ENCODE measurements at places on chromosomes 16 and 17.

DNA sequence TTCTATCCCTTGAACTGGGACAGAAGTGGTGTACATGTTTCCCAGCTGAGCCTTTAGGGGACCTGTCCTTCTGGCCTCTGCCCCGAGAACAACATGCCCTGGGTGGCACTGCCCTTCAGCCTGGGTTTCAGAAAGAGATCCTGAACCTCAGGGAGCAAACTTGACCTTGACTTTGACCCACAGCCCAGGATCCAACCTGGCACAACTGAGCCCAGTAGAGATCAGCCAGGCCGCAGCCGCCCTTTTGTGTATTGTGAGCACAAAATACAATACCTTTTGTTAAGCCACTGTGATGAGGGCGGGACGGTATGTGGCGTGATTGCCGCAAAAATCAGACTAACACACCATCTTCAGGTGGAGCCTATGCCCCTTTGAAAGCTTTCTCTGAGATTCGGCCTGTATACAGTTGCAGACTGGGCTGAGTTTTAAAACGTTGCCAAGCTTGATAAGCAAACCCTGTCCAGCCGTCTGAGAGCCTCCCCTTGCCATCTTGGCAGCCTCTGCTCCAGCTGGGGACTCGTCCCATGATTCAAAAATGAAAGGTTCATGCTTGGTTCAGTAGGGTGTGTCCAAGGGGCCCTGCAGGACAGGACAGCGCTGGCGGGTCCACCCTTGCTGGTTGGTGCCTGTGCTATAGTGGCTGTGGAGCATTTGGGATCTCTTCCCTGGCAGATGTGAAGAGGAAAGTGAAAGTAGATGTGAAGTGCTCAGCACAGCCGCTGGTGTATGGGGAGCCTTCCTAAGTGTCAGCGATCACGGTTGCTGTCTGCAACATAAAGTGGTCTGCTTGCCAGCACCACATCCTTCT lies 40.3 kb downstream of the FOXL1 start:
- peak; percentile 5 for DNase-seq

GRCh38 chr16:998211-998610 lies 16.6 kb downstream of the SOX8 start:
- DNase-seq = no peak

DNA sequence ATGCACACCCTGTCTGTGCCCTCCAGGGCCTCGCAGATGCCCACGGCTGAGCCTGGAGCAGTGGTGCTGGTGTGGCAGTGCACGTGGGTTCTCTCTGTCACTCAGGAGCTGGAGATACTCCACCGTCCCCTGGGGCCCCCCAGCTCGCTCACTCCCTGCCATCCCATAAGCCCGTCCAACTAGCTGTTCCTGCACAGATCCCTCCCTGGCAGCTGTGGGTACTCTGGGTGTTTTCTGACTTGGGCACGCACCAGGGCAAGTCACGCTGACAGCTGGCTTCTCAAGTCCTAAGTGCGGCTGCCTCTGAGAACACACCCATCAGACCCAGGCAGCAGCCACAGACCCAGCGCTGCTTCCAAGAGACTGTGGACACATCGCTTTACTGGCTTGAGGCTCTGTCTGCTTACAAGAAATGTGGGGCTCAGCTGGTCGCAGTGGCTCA lies 25.4 kb upstream of the ITGB4 start:
- peak; percentile 79 for DNase-seq

- DNase-seq = no peak
Observed at GRCh38 chr16:10517868-10518267, 62.5 kb downstream of the EMP2 start.

DNA sequence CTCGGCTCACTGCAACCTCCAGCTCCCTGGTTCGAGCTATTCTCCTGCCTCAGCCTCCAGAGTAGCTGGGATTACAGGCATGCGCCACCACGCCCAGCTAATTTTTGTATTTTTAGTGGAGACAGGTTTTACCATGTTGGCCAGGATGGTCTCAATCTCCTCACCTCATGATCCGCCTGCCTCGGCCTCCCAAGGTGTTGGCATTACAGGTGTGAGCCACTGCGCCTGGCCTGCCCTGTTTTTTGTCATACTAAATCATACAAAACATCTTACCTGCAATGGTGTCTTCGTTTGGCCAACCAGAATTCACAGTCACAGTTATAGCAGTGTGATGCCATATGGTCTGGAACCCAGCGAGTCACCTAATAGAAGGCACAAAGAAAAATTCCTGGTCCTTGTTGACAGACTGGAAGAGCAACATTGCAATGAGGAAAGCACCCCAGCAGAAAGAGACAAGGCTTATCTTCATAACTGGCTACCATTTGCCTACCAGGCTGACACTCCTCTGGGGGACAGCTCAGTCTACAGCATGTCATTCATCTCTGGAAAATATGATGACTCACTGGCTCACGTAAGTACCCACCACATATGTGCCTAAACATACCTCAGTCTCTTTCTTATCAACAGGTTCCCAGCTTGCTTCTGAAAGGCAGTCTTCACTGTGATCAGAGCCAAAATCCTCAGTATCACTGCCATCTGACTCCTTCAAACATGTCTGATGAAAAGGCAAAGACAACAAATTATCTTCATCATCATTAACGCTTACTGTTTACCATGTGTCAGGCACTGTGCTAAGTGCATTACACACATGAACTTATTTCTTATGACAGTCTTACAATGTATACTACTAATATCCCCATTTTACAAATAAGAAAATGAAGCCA lies 4.3 kb upstream of the HSF5 start:
- DNase-seq = no peak

DNA sequence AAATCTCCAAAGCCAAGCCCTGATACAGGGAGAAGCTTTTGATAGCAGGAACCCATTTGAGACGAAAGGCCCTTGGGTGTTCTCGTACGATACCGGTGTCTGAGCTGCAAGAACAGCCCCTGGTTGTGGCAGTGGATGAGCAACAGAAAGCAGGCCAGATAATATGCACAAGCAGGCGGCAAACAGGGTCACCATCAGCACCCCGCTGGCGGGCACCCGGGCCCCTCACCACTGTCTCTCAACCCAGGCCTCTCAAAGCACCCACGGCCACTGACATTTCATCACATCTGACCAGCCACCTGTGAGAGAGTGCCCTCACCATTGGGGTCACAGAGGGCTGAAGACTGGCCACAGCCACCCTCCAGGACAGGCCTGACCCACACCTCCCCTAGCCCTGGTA lies 230.4 kb downstream of the C16orf78 start:
- DNase-seq = no peak

DNA sequence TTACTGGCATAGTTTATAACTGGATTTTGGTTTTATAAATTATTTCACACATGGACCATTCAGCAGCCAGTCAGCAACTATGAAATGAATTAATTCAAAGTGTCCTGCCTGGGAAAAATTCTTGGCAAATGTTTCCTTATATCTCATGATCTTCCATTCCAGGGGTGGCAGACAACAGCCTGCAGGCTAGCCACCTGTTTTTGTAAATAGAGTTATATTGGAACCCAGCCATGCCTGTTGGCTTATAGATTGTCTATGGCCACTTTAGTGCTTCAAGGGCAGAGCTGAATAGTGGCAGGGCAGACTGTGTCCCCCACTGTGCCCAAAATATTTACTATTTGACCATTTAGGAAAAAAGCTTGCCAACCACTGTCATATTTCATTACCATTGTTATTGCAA lies 613.7 kb downstream of the TMEM114 start:
- no peak for DNase-seq

DNA sequence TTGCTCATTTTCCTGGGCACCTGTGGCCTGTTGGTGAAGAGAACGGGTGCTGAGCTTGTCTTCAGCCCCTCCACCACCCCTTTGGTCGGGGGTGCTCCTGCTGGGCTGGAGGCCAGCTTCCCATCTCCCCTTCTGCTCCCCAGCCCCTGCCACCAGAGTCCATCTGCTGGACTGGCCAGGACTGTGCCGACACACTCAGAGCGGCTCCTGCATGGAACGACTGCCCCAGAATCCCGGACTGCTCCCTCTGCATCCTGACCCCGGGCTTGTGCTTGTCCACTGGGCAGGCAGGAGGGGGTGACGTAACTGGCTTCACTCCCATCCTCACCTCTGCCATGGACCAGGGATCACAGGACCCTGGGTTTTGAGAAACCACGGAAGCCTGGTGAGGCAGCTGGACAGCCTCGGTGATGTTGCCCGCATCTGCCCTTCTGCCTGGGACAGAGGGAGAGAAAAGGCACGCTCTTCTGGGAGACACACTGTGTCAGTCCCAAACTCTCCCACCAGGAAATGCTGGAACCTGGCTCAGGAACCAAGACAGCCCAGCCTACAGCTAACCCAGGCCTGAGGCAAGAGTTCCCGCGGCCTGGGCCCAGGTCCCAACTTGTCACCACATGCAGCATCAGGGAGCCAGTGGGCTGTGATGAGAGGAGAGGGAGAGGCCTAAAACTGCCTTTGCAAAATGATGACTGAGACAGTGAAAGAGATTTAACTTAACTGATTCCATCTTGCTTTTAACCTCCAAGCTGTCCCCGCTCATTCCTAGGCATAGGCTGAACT lies 16.1 kb upstream of the GSDMA start:
- no peak for DNase-seq

GRCh38 chr17:37094391-37094790 lies 145.6 kb downstream of the AATF start:
- DNase-seq = no peak
